Smooth muscle cell of the brain vasculature (primary cell): ENCODE measurements at places on chromosomes 7 and 10.

DNA sequence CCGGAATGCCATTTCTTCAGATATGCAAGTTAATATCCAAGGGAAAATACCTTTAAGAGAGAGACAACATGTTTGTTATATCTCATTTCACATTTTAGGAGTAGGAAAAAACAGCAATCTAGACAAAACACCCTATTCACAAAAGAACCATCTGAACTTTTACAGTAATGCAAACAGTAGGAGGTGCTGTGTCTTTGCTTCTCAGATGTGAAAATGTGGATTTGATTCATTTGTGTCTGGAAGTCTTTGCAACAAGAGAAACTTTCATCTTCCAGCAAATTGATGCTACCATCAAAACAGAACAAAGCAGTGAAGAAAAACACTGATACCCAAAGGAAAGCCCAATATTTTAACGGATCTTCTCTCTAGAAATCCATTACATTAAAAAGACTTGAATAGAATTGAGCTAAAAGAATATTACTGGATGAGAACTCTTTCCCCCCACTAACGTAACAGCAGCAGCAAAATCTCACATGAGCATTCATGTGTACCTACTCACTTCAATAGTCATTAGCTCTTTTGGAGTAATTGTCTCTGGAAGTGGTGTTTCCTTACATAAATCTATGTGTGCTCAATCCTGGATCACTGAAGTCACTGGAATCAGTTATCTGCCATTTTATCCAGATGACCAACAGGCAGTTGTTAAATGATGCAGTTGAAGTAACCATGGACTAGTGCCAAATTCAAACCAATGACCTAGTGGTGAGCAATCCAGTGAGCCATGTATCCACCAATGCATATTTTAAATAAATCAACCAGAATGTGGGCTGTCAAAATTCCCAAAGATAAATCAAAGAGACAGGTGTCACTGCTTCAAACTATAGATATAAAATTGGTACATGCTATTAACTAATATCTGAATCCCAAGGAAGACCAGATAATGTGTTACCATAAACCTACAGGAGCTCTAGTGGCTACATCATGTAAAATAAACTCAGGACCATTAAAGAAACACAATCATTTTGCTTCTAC, 1.8 kb downstream of the SEMA3C start:
- no peak for DNase-seq

GRCh38 chr10:109892117-109892516, 31.2 kb downstream of the XPNPEP1 start:
- no peak for DNase-seq

- DNase-seq = no peak
Observed at GRCh38 chr10:17756557-17757217, 4.7 kb downstream of the TMEM236 start.

DNA sequence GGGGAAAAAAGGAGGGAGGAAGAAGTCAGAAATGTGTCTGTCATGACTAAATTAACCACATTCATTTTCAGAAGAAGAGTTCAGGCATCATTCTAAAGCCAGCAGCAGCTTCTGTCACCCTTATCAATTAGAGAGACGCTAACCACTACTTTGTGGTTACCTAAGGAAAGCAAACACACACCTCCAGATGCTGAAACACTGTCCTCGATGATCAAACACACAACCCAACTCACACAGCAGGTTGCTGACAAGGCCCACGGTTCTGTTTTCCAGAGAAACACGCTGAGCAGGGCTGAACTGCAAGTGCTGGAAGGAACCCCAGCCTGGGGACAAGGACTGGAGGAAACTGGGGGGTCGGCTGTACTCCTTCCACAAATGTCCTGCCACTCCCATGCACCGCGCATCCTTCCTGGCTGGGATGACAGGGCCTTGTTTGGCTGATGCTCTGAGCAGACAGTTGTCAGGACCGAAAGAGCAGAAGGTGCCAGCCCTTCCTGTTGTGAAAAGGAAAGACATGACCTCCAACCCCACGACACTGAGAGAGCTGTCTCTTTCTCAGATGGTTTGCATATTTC, 36.6 kb downstream of the PRKCQ start:
- no peak for DNase-seq

DNA sequence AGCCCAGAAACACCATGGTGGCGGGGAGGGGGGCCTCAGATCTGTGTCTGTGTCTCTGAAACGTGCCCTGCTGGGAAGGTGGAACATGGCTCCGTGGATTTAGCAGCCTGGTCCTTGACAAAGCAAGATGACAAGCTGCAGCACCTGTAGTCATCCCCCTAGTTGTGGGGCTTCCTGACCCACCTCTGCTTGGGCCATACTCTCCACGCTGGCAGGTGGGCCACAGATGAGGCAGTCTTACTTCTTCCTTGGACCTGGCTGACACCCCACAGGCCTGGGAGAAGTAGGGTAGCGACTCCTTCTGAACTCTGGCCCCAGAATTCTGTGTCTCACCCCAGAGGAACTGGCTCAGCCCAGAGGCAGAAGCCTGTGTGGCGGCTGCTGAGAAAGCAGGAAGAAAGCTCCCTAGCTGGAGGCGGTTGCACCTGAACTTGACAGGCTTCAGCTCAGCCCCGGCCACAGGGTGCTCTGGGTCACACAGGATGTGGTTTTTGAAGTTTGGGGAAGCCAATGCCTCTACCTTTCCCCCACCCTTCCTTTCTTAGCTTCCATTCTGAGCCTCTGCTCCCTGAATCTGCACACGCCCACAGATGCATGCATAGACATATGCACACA, 113.9 kb downstream of the ABLIM1 start:
- no peak for DNase-seq

DNA sequence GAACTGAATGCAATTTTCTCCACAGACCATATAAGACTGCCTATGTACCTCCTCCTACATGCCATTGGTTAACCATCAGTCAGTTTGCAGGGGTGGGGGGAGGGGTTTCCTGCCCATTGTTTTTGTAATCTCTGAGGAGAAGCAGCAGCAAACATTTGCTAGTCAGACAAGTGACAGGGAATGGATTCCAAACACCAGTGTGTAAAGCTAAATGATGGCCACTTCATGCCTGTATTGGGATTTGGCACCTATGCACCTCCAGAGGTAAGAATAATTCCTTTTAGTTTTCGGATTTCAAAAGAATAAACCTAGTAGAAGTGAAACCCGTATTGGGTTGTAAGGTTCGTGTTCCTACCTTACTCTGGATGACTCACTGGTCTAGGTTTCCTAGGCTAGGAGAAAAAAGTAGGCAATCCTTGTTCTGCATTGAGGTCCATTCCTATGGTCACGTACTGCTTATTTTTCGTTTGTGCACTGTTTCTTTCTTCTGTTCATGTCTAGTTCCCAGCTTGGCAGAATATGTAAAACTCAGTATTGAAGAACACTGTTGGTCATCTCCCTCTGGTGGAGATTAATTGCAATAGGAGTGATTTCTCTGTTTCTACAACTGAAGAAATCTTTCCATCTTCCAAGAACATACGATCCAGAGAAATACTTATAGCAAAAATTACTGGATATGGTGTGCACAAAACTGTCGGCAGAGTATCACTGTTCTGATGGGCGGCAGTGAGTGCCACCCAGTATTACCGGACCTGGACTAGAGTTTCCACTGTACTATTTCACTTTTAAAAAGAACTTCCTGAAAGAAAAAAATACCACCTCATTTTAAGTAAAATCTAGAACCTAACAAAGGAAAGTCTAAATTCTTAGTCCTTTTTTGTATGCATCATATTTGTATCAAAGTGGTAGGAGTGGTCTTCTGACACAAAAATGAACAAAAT, at the start of gene AKR1C3:
Gene AKR1C3 (plus strand): TSS at position 150 of the 941 bp plus-strand sequence. CDS start 31 bp downstream, at position 181.
- DNase-seq = peak; percentile 39

GRCh38 chr10:30038781-30039536, 20.4 kb downstream of the JCAD start:
- no peak for DNase-seq

GRCh38 chr7:22865602-22865960, 42.9 kb upstream of the TOMM7 start:
- no peak for DNase-seq

GRCh38 chr10:86311190-86311589, 55.4 kb downstream of the GRID1 start:
- no peak for DNase-seq

- DNase-seq = no peak
Observed at GRCh38 chr7:122307228-122307621, 2.7 kb upstream of the FEZF1 start.

GRCh38 chr10:32412499-32412853, 33.5 kb upstream of the CCDC7 start:
- DNase-seq = no peak

DNA sequence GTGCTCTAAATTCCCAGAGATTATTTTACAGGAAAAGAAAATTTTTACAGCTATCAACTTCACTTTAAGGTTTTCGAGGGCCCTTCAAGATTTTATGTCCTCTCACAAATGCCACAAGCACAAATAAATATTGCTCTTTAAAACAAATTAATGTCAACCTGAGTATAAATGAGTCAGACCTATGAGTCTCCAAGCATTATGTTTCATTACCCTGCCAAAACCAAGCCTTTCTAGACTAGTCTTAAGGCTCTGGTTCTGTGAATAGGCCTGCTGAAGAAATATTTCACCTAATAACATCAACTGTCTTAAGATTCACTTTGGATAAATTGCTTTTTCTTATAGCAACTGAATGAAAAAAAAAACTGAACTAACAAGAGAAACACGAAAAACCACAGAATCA, 153.0 kb downstream of the PDE1C start:
- DNase-seq = no peak

- no peak for DNase-seq
Observed at GRCh38 chr10:95831515-95831914, 75.6 kb downstream of the ENTPD1 start.

GRCh38 chr7:18975689-18976280, 141.7 kb downstream of the TWIST1 start:
- no peak for DNase-seq

DNA sequence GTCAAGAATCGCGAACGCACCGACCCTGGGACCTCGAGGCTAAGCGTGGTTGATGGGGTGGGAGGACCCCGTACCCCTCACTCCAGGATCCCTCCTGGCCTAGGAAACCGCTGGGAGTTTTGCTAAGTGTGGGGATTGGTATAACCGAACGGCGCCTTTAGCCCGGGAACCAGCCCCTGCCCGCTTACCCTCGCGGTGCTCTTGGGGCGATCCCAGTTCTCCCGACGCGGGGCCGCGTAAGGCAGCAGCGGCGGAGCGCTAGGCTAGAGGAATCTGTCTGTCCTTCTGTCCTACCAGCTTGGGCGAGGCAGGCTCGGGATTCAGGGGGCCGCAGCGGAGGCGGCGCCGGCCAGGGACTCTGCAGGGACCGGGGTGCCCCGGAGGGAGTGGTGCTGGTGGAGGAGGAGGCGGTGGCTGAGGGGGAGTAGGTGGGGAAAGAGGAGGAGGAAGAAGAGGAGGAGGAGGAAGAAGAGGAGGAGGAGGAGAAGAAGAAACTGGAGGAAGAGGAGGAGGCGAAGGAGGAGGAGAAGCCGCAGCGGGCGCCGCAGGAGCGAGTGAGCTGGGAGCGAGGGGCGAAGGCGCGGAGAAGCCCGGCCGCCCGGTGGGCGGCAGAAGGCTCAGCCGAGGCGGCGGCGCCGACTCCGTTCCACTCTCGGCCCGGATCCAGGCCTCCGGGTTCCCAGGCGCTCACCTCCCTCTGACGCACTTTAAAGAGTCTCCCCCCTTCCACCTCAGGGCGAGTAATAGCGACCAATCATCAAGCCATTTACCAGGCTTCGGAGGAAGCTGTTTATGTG, 439 bp upstream of the EMX2 start:
- DNase-seq = peak; percentile 51

GRCh38 chr7:129774359-129774758, 162.8 kb downstream of the NRF1 start:
- DNase-seq = no peak

DNA sequence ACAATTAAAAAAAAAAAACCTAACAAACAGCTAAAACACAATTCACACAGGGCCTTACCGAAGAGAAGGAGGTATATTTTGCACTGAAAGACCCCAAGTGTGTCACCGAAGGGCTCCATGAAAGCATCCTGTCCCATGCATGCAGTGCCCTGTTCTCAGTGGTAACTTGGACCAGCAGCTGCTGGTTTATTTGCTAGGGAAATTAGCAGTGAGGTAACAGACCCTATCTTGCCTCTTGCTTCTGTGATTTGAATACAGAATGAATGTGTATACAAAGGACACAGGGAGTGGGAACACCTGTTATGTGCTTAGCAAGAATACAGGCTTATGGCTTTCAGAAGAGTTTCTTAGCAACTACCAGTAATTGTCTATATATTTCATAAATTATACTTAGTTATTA, at the start of gene HEPACAM2:
Gene HEPACAM2 (minus strand): TSS at position 160 of the 400 bp plus-strand sequence.
- no peak for DNase-seq

DNA sequence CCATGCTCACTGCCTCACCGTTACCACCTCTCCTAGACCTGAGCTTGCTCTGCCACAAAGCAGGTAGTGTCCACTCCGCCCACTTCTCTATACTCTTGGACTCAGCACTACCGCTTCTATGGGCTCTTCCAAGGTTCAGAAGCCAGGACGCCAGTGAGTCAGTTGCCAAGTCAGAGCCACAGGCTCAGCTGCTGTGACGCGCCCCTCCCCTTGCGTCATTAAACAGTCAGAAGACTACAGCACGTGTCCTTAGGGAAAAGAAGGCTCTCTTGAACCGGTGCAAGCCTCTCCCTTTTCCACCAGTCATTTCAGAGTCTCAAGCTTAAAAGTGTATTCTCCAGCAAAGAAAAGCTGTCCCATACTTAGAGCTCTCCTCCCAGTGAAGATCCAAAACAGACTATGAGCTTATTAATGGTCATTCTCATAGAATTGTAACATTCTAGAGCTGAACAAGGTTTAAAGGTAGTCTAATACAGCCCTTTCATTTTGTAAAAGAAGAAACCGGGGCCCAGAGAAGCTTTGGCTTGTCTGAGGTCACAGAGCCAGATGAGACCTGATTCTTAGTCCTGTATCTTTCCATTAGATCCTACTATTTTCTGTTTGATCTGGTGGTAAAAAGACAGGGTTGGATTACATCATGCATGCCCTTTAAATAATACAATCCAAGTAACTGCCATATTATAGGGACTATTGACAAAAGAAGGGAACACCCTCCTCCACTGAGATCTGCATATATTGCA, 40.9 kb upstream of the MET start:
- DNase-seq = no peak

DNA sequence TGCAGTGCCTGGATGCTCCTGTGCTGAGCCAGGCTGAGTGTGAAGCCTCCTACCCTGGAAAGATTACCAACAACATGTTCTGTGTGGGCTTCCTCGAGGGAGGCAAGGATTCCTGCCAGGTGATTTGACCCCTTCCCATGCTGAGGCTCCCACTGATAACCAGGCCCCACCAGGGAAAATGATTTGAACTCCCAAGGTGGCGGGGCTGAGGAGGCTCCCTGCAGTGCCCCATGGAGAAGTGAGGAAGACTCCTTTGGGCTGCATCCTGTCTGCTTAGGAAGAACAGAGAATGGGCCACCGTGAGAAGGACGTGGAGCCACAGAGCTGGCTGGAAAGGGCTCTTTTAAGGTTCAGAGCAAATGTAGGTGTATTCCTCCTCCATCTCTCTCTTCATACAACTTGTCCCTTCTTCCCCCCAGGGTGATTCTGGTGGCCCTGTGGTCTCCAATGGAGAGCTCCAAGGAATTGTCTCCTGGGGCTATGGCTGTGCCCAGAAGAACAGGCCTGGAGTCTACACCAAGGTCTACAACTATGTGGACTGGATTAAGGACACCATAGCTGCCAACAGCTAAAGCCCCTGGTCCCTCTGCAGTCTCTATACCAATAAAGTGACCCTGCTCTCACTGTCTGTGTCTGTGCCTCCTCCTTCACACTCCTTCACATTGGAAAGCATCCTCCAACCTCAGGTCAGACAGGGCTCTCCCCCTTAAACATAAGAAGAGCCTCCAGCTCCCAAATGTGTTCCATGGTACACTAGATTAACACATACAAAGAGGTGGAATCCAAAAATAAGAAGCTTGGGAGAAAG, 3.4 kb downstream of the PRSS2 start:
- DNase-seq = no peak
